Esophagus muscularis mucosa (tissue), 4 donors: ENCODE measurements at places on chromosomes 4 and X.

DNA sequence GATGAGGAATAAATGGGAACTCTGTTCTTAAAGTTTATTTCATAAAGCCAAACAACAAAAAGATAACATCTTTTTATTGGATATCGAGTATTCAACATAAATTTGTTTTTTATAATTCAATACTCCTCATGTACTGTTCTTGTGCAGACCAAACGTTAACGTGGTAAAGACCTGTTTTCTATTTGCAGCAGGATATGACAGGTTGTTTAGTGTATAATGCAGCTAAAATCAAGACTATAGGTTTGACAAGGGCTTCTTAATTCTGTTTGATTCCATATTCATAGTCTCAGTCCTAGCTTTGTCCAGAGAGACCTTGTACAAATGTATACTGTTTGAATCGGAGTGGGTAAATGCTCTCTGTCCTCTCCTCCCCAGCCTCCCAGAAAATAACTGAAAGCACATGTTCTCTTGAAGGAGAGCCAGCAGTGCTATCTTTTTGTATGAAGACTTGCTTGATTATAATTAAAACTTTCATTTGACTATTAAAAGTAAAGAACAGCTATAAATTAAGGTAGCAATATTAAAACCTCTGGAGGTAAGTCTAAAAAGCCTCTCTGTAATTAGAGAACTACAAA lies 17.7 kb downstream of the TMSB4X start:
- DNase-seq: no peak

- DNase-seq: no peak
These were observed 1.4 kb upstream of the VEGFC start for GRCh38 chr4:176794151-176794550.

DNA sequence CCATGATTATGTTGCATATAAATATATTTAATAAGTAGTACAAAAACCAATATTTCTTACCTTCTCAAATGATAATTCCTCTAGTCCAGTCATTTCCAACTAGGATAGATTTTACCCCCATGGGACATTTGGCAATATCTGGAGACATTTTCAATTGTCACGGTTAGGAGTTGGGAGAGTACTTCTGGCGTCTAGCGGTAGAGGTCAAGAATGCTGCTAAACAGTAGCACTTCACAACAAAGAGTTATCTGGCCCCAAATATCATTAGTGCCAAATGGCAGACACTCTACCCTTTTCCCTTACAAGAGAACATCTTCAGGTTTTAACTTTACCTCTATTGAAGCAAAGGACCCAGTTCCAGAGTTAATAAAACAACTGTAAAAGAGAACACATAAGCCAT lies 168.1 kb downstream of the FAT4 start:
- no peak for DNase-seq

- no peak for DNase-seq
These were observed 296.8 kb downstream of the IDS start for GRCh38 chrX:149208307-149208706.

GRCh38 chrX:41779030-41779564 lies 55.1 kb downstream of the GPR82 start:
- no peak for DNase-seq

- DNase-seq: no peak
These were observed 125.8 kb upstream of the RXFP1 start for GRCh38 chr4:158395889-158396288.

DNA sequence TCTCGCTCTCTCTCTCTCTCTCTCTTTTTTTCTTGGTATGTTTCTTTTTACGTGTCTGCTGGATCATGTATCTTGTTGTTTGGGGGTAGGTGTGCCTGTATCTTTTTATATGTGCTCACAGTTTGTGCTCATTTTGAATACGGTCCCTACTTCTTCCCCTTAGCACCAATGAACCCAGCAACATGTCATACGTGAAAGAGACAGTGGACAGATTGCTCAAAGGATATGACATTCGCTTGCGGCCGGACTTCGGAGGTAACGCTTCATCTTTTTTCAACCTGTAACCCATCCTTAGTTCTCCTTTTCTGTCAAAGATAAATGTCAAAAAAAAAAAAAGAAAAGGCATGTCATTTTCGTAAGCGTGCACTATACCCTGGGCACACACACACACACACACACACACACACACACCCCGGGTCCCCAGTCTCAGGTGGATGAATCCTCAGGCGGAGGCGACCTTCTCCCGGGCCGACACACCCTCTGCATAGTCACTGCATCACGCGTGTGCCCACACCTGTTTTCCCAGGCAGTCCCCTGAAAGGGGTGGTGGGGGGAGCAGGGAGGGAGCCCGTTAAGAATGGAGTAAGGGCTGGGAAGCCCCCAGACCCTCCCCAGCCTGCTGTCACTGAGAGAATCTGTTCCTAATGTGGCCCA lies 511 bp downstream of the GABRB1 start:
- no peak for DNase-seq

- DNase-seq: no peak
These were observed 42.0 kb downstream of the SGMS2 start for GRCh38 chr4:107866726-107867125.

DNA sequence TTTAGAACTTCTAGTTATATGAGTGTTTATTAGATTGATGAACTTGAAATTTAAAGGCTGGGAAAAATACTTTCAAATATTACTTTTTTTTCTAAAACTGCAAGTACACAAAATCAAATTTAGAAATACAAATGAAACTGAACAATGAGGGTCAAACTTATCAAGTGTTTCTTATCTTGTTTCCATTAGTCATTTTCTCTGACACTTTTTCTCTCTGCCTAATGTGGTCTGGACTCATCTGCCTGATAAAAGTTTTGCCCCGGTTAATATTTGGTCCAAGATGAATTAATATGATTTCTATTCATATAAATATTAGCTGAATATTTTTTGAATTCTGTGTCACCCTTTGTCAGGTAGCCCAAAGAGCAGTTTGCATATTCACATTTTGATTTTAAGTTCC lies 8.7 kb upstream of the HPGDS start:
- no peak for DNase-seq
